Stimulated activated CD4-positive, alpha-beta T cell treated with anti-CD3 and anti-CD28 coated beads, Interleukin-1b, Interleukin-23, amount 100 ng/mL, for 48 hours (primary cell): ENCODE measurements at places on chromosomes 5 and 9.

- DNase-seq: no peak
These were observed 125.8 kb upstream of the SLIT3 start for GRCh38 chr5:169426784-169427183.

DNA sequence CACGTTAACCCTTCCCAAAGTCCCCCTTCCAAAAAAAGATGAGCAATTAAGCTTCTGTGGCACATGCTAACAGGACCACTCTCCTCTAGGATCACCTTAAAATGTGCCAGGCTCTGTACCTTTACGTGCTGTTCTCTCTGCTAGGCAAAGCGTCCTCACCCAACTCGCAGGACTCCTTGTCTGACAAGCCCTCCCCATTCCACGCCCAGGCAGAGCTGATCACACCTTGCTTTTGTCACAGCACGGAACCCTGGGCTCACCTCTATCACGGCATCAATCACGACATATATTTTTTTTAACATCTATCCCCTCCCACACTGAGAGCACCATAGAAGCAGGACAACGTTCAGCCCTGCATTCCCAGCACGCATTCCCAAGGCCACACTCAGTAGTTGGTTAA, 47.1 kb downstream of the CDK5RAP2 start:
- DNase-seq: no peak

DNA sequence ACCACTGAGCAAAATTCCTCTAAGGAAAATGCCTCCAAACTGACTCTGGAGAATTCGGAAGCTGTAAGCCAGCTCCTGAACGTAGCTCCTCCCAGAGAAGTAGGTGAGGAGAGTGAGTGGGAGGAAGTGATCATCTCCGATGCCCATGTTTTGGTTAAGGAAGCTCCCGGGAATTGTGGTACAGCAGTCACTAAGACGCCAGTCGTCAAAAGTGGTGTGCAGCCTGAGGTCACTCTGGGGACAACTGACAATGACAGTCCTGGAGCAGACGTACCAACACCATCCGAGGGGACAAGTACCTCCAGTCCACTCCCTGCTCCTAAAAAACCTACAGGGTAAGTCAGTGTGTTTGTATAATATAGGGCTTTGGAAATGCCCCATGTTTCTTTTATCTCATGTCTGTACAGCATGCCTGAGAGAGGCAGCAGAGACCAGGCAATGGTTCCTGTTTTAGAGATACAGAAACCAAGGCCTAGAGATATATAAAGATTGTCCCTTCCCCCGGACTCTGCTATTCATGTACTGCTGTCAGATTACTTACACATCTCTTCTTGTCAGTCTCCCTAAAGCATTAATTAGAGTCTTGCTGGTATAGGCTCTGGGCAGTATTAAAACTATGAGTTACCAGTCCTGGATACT, 23.9 kb downstream of the HMGXB3 start:
- DNase-seq: no peak

GRCh38 chr5:181134259-181134658, 3.3 kb upstream of the OR2V1 start:
- no peak for DNase-seq

DNA sequence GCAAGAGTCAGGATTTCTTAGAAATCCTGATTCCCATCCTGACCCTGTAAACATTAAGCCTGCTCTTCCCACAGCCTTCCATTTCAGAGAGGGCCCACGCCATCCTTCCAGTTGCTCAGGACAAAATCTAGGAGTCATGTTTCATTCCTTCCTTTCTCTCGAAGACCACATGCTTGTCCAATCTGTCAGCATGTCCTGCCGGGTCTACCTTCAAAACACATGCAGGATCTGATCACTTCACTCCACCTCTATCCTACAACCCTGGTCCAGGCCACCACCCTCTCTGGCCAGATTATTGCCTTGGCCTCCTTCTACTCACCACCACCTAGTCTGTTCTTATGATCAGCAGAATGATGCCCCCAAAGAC, 79.8 kb downstream of the C5orf15 start:
- no peak for DNase-seq

DNA sequence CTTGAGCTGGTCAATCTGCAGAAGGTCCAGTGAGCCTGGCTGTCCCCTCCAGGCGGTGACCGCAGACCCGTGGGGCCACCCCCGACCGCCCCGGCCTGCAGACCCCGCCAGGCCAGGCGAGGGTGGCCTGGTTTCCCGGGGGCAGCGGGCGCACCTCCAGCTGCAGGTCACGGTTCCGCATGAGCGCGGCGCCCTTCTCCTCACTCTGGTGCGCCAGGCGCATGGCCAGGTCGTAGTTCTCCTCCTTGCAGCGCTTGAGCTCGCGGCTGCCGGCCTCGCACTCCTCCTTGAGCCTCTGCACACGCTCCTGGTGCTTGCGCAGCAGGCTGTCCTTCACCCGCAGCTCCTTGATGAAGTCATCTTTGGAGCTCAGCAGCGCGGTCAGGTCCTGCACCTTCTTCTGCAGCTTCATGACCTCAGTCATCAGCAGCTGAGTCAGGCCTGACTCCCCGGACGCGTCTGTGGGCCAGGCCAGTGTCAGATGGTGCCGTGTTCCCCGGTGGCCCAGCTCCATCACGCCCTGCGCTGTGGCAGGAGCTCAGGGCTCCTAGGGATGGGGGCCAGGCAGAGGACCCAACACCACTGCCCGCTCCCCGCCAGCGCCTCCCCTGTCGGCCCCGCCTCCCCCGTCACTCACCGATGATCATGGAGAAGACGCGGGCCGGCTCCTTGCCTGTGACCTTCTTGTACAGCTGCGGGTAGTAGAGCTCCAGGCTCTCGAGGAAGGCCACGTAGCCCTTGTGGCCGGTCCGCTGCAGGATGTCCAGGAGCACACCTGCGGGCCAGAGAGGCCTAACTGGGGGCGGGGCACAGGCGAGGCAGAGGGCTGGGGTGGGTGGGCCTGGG, 2.6 kb downstream of the CARD9 start:
- no peak for DNase-seq

GRCh38 chr5:109604758-109605157, 85.0 kb upstream of the MAN2A1 start:
- DNase-seq: no peak

GRCh38 chr9:75168270-75169178, 80.2 kb downstream of the OSTF1 start:
- no peak for DNase-seq
